ENCODE measurements at places on chromosomes 11 and 22.

- DNase-seq = no peak
Measured at GRCh38 chr11:46277313-46277621, 195 bp upstream of the CREB3L1 start.

- no peak for DNase-seq
Measured at GRCh38 chr11:12541583-12542151, 132.6 kb upstream of the TEAD1 start.

GRCh38 chr22:45977551-45978274 lies 751 bp upstream of the WNT7B start:
- no peak for DNase-seq

DNA sequence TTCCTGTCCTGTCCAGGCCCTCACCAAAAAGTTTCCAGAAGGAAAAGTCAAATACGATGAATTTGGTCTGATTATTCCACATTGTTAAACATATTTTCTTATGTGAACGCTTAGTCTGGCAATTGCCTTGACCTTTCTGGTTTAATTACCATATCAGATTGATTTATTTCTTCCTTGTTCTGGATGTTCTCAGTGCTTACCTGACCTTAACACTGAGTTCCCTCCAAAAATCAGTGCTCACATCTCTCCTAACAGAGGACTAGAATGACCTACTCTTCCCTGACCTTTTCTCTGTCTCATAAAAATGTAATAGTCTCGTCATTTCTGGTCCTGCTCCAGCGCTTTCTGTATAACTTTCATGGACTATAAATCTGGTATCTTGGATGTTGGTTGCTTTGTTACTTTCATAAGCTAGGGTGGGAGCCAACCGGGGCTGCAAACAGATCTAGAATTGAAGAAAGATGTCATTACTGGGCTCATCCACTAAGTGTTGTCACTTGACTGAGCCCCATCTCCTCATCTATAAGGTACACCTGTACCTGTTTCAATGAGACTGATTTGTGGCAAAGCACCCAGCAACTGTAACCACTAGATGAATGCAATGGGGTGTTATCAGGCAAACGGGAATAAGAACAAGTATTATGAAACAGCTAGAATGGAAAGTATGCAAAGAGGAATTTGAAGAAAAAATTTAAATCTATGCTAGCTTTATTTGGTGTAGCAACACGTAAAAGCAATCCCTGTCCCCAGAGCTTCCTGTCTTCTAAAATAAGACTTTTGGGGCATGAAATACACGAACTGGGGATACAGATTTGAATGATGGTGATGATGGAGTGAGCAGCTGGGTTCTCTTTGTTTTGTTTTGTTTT lies 2.4 kb downstream of the FADS2 start:
- no peak for DNase-seq

GRCh38 chr22:39234472-39234787 lies 10.4 kb downstream of the PDGFB start:
- DNase-seq = no peak

DNA sequence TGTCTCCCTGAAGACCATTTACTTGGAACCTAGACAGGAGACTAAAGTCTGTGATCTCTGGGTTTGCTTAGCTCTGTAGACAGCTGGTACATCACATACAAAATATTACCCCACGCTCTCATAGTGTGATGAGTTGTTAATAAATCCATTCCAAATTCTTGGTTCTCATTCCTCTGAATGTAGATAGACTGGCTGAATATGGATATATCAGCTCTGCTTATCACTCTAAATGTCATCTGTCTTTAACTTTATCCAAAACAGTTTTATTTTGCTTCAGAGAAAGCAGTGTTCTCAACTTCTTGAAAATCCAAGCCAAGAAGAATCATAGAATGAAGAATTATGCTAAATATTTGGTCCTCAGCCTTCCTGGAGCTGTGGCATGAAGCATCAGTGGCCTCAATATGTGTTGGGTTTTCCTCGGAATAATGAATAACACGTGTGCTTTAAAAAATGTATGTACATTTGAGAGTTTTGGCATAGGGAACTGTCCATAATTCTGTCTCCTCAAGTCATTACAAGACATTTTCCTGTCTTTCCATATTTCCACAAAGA lies 10.5 kb upstream of the LDLRAD3 start:
- DNase-seq = no peak

GRCh38 chr11:2307501-2308331 lies 5.9 kb downstream of the TSPAN32 start:
- DNase-seq = no peak

DNA sequence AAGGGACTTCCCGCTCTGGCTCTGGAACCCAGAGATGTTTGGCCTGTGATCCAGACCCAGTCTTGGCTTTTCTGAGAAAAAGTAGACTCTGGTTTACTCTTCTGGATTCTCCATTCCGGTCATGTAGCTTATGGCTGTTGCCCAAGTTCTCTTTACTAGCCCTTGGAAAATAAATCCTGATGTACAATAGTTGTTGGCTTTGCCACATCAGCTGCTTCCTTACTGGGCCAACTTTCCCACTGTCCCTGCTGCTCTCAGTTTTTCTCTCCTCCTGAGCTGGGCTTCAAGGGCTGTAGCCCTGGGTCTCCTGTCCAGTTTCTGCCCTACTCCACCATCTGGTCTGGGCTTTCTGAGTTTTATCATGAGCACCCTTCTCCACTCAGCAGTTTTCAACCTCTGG lies 12.5 kb downstream of the PATZ1 start:
- no peak for DNase-seq

GRCh38 chr11:61347916-61348461 lies 13.7 kb downstream of the CYB561A3 start:
- DNase-seq = no peak

GRCh38 chr11:12598330-12599256 lies 75.6 kb upstream of the TEAD1 start:
- DNase-seq = no peak

DNA sequence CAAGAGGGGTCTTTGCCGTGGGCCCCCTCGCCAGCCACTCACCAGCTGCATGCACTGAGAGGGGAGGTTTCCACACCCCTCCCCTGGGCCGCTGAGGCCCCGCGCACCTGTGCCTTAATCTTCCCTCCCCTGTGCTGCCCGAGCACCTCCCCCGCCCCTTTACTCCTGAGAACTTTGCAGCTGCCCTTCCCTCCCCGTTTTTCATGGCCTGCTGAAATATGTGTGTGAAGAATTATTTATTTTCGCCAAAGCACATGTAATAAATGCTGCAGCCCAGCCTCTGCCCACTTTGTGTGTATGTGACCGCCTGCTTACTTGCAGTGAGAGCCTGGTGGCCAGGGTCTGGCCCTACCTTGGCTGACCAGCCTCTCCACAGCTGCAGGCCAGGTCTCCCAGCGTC lies 2.8 kb upstream of the CRACR2B start:
- no peak for DNase-seq

DNA sequence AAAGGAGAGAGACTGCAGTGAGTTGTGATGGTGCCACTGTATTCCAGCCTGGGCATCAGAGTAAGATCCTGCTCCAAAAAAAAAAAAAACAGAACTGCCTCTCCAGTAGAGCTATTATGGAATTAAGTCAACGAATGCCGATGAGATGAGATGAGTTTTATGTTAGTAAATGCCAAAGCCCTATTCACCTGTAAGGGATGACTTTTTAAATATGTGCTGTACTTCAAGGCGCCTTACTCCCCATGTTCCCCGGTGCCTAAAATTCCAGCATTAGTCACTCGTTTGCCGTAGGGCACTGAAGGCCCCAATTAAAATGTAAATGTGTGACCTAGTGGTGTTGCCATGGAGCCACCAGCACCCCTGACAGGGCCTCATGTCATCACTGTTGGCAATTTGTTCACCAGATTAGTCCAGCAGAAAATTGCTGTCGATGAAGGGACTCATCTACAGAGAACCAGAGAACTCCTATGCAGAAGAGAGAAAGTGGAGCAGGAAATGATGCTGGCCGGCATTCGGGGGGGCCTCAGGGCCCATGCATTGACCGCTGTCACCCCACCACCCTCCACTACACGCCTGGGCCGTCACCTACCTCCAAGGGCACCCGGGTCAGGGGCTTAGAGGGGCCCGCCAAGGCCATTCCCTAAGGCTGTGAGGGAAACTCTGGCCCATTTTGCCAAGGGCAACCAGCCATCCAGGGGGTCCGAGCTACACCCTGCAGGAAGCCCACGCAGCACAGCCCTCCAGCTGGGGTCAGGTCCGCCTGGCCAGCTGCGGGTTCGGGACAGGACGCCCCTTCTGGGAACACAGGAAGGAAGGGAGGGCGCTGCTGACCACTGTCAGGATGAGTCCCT lies 17.8 kb downstream of the LIF start:
- DNase-seq = no peak

GRCh38 chr22:49436056-49436455 lies 391.6 kb downstream of the BRD1 start:
- no peak for DNase-seq

GRCh38 chr11:105110688-105111030 lies 28.9 kb downstream of the CARD18 start:
- DNase-seq = no peak

- DNase-seq = no peak
Measured at GRCh38 chr22:32562401-32562800, 87.8 kb downstream of the FBXO7 start.

GRCh38 chr11:93005239-93005638 lies 35.8 kb downstream of the MTNR1B start:
- no peak for DNase-seq

GRCh38 chr11:77173494-77173893 lies 45.4 kb downstream of the MYO7A start:
- no peak for DNase-seq

- DNase-seq = no peak
Measured at GRCh38 chr11:2409611-2410468, 9.3 kb downstream of the TSSC4 start.

- no peak for DNase-seq
Measured at GRCh38 chr11:86760577-86760976, 39.8 kb upstream of the PRSS23 start.

- no peak for DNase-seq
Measured at GRCh38 chr11:34145073-34145472, 39.6 kb downstream of the NAT10 start.

GRCh38 chr11:35525501-35526175 lies at the start of gene PAMR1:
Gene PAMR1, minus strand, starts transcription at chr11:35525616. Its CDS starts 31 bp downstream, at chr11:35525585.
- DNase-seq = no peak

DNA sequence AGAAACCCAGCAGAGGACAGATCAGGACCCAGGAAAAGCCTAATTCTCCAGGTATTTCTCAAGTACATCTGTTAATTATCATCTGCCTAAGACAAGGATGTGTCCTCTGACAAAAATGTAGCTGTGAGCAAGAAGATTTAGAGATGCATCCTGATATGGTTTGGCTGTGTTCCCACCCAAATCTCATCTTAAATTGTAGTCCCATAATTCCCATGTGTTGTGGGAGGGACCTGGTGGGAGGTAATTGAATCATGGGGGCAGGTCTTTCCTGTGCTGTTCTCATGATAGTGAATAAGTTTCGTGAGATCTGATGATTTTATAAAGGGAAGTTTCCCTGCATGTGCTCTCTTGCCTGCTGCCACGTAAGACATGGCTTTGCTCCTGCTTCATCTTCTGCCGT lies 381.8 kb downstream of the BUD13 start:
- no peak for DNase-seq

DNA sequence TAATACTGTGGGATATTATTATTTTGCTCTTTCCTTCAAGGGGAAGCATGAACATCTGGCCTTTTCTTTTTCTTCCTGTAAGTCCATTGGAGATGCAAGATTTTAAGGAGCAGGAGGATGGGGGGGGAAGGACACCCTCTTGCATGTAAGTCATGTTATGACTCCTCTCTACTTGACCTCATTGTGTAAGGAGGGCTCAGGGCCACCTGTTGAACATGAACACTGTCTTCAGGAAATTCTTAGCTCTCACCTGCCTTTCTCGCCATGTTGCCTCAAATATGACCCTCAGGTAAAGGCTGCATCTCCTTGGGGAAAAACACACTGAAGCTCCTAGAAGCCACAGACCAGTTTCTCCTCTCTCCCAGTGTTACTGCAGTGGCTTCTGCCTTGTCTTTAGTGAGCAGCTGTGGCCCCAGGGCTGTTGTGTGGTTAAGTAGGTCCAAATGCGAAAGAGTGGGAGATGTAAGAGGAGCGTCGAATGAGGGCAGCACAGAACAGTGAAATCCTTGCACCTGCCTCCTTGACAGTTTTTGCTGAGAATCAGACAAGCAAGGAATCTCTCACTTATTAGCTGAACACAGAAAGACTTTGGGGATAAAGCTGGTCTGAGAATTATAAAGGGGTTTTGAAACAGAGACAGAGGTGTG lies 1.3 kb upstream of the RAG1 start:
- no peak for DNase-seq

GRCh38 chr11:102006835-102007566 lies 40.2 kb upstream of the CFAP300 start:
- no peak for DNase-seq

GRCh38 chr22:46000081-46001027 lies 23.4 kb upstream of the WNT7B start:
- no peak for DNase-seq

DNA sequence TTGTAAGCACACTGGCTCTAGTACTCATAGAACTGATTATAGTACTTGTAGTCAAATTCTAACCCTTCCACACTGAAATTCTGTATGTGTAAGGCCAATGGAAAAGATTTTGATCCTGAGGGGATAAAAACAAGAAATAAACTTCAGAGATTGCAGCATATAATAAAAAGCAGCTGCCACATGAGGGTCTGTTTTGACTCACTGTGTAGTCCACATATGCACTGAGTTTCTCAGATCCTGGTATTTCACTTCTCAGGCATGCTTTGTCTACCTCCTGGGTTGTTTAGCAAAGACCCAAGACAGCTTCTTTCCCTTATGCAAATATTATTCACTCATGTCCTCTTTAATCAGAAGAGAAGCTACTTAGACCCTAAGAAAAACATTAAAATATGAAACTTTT lies 71.1 kb upstream of the SLC5A12 start:
- no peak for DNase-seq

DNA sequence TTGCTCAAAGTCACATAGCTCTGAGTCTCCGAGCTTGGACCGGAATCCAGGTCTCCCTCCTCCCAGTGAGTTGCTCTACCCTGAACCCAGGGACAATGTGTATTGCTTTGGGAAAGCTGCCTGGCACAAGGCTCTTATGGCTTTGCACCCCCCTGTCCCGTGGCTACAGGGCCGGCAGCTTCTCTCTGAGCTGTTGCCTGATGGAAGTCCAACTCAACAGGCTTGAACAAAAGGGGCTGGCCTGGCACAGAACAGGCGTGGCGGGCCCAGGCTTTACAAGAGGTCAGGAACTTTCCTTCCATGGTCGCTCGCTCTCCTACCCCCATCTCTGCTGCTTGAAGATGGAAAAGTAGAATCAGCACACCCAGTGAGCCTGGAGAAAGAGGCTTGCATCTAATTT lies 34.3 kb downstream of the MYEOV start:
- no peak for DNase-seq
